ENCODE measurements at places on chromosomes 7 and 10.

DNA sequence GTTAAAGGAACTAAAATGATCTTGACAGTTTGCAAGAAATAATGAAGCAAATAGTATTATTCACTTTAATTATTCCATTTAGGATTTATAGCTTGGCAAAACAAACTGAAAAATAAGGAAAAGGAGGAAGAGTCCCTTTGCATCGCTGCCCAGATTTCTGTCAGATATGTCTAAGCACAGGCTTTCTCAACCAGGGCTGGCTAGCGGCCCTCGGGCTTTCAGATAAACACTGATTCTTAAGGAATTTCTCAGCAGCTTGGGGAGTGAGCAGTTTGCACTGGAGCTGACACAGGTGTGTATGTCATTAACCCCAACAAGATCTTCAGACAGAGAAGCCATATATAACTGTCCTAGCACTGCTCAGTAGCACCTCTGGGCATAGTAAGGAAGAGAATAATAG is 47.9 kb upstream of the SEMA3D start:
- DNase-seq: no peak

- no peak for DNase-seq
Observed at GRCh38 chr10:11074536-11075267, 57.0 kb downstream of the CELF2 start.

DNA sequence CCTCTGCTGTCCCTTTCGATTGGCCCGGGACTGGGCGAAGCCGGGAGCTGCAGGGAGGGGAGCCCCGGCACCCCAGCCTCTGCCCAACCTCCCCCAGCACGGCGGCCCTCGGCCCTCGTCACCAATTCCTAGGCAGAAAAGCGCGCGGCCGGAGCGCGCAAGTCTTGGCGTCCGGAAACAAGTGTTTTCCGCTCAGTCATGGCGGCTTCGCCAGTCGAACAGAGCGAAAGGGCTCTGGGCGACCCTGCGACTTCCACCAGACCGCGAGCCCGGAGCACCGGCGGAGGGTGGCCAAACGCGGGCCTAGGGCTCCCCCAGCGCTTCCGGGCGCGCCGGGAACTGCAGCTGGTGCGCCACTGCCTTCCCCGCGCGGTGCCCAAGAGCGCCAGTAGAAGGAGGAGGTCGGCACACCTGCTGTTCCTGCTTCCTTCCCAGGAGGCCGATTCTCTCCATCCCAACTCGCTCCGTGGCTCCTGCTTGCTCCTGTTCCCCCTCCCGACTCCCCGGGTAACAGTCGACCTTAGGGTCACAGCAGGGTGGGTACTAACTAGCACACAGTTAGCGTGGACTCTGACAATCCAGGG is 729.9 kb downstream of the ZWINT start:
- DNase-seq: peak; percentile 43

DNA sequence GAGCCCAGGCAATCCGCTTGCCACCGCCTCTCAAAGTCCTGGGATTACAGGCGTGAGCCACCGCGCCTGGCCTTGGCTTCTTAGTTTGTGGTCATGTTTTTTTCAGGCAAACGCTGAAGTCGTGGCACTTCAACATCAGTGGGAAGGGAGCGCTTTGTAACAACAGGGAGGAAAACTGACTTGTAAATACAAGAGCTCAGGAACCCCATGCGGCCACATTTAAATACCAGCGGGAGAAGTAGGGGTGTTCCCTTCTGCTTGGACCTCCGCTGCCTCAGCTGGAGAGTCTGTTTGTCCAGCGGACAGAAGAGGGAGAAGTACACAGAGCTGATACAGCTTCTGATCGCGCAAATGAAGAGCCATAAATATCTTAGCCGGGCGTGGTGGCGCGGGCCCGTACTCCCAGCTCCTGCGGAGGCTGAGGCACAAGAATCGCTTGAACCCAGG is 108.7 kb upstream of the KMT2C start:
- no peak for DNase-seq

DNA sequence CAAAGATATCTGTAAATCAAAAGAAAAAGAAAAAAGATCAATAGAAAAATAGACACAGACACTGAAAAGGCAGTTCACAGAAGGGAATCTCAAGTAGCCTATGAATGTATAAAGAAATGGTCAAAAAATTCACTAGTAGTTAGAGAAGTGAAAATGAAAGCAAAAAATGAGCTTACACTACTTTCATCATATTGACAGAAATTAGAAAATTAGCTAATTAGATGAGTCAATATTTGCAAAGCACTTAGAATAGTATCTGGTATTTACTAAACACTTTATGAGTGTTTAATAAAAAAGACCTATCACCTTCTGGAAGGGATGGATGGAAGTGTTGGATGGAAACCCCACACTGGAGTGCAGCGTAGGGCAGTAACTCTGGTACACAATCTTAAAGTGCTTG is 1.7 kb upstream of the CFAP58 start:
- DNase-seq: no peak

- no peak for DNase-seq
Observed at GRCh38 chr10:88227342-88228018, 355.6 kb downstream of the RNLS start.

GRCh38 chr10:33142295-33142694 is 184.3 kb upstream of the ITGB1 start:
- no peak for DNase-seq

- DNase-seq: no peak
Observed at GRCh38 chr10:119208553-119208940, 1.2 kb downstream of the GRK5 start.

DNA sequence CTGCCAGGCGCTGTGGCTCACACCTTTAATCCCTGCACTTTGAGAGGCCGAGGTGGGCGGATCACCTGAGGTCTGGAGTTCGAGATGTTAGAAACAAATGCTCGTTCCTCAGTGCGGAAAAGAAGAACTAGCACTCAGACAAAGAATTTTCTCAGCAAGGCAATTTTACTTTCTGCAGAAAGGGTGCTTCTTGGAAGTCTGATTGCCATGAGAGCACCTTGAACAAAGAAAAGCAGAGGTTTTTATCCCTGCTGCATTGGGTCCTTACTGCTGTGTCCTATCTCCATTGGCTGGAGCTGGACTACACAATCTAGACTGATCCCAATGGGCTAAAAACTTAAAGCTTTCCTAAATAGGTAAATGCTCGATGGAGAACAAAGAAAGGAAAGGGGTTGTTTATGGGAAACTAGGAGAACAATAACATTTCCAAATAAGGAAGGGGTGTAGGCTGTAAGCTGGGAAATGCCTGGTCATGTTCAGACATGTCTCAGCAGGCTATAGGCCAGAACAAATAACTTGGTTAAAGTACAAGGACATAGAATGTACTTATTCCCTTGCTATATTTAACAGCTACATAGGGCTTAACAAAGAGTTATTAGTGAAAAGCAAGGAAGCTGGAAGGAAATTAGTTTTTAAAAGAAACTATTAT is 26.1 kb upstream of the ACTR3B start:
- no peak for DNase-seq
